ENCODE measurements at places on chromosomes 4 and X.
A peak's percentile ranks its signal among the peaks of the same experiment; 100 is the strongest.

GRCh38 chrX:70479922-70480659 is 35.5 kb downstream of the DLG3 start:
- peaks cover 31% of the 10 kb centered on the region for H3K36me3 ChIP-seq
- H3K4me1 ChIP-seq = peaks cover 84% of the 10 kb centered on the region
- DNase-seq = no peak
- H3K27me3 ChIP-seq = peaks cover 4% of the 10 kb centered on the region

GRCh38 chr4:153084980-153085630 is 119.1 kb upstream of the TRIM2 start:
- no peaks in the 10 kb centered on the region for H3K36me3 ChIP-seq
- DNase-seq = peak; percentile 91
- no peak overlapping the region for H3K4me3 ChIP-seq
- H3K27me3 ChIP-seq = peaks cover 2% of the 10 kb centered on the region

- DNase-seq = no peak
- peaks cover 47% of the 10 kb centered on the region for H3K36me3 ChIP-seq
- no peak overlapping the region for H3K4me3 ChIP-seq
Observed at GRCh38 chrX:49178537-49178936, 6.8 kb downstream of the PLP2 start.

DNA sequence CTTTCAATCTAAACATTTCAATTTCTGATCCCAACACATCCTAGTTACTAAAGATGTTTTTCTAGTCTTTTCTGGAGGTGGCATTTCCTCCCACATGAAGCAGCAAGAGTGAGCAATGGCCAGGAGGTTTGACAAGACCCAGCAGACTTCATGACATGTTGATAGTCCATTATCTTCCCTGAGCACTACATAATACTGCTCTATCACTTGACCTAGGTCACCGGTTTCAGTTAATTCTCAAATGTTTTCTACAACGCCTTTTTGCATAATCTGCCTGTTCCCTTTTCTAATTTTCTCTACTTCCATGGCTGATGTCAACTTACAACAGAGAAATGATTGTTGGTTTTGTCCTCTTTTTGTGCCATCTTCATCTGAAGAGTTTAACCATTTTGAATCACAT is 62.0 kb upstream of the GPRIN3 start:
- peaks cover 5% of the 10 kb centered on the region for H3K27me3 ChIP-seq
- no peak overlapping the region for H3K27ac ChIP-seq
- no peak for DNase-seq
- H3K4me1 ChIP-seq = no peaks in the 10 kb centered on the region

- no peaks in the 10 kb centered on the region for H3K27me3 ChIP-seq
- H3K4me3 ChIP-seq = no peak overlapping the region
- peaks cover 16% of the 10 kb centered on the region for H3K4me1 ChIP-seq
- DNase-seq = no peak
- H3K36me3 ChIP-seq = peaks cover 9% of the 10 kb centered on the region
Observed at GRCh38 chr4:173413036-173413435, 14.1 kb upstream of the SCRG1 start.

- H3K27me3 ChIP-seq = peaks cover 9% of the 10 kb centered on the region
- H3K36me3 ChIP-seq = no peaks in the 10 kb centered on the region
- no peak overlapping the region for H3K27ac ChIP-seq
- peak overlapping the region; percentile 71 for H3K4me3 ChIP-seq
- DNase-seq = peak; percentile 22
Observed at GRCh38 chr4:68375667-68376559, 26.0 kb upstream of the YTHDC1 start.

DNA sequence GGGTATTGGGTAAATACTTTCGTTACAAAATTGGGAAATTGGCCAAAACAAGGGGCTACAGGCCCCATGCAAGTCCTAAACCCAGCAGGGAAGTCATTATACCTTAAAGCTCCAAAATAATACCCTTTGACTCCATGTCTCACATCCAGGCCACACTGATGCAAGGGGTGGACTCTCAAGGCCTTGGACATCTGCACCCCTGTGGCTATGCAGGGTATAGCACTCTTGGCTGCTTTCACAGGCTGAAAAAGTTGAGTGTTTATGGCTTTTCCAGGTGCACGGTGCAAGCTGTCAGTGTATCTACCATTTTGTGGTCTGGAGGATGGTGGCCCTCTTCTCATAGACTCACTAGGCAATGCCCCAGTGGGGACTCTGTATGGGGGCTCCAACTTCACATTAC is 326.5 kb downstream of the TEX13C start:
- no peak overlapping the region for H3K27ac ChIP-seq
- H3K27me3 ChIP-seq = no peaks in the 10 kb centered on the region
- no peaks in the 10 kb centered on the region for H3K4me1 ChIP-seq
- no peak for DNase-seq

DNA sequence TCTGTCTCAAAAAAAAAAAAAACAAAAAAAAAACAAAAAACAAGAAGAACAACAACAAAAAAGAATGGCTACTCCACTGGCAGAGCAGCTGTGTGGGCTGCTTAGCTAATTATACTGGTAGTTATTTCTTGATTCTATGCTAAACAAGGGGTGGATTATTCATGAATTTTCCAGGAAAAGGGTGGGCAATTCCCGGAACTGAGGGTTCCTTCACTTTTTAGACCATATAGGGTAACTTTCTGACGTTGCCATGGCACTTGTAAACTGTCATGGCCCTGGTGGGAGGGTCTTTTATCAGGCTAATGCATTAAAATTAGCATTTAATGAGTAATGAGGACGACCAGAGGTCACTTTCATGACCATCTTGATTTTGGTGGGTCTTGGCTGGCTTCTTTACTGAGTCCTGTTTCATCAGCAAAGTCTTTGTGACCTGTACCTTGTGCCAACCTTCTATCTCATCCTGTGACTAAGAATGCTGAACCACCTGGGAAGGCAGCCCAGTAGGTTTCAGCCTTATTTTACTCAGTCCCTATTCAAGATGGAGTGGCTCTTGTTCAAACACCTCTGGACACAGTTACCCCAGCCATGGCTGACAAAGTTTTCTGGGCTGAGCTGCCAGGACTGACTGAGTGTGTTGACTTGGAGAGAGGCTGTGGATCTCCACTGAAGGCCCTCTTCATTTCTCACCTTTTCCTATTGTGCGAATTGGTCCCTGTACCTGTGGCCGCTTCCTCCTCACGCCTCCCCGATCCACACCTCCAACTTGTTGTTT is 1.3 kb upstream of the OCIAD2 start:
- peaks cover 4% of the 10 kb centered on the region for H3K27me3 ChIP-seq
- peaks cover 17% of the 10 kb centered on the region for H3K36me3 ChIP-seq
- no peak for DNase-seq
- peak overlapping the region; percentile 45 for H3K4me3 ChIP-seq
- no peak overlapping the region for H3K27ac ChIP-seq

- peaks cover 18% of the 10 kb centered on the region for H3K4me1 ChIP-seq
- no peak overlapping the region for H3K27ac ChIP-seq
- no peak overlapping the region for H3K4me3 ChIP-seq
- H3K27me3 ChIP-seq = peaks cover 6% of the 10 kb centered on the region
Observed at GRCh38 chr4:38310446-38311043, 350.3 kb downstream of the PTTG2 start.

- H3K36me3 ChIP-seq = no peaks in the 10 kb centered on the region
- H3K4me3 ChIP-seq = no peak overlapping the region
- DNase-seq = no peak
- no peak overlapping the region for H3K27ac ChIP-seq
Observed at GRCh38 chr4:90815569-90815968, 688.4 kb downstream of the CCSER1 start.

DNA sequence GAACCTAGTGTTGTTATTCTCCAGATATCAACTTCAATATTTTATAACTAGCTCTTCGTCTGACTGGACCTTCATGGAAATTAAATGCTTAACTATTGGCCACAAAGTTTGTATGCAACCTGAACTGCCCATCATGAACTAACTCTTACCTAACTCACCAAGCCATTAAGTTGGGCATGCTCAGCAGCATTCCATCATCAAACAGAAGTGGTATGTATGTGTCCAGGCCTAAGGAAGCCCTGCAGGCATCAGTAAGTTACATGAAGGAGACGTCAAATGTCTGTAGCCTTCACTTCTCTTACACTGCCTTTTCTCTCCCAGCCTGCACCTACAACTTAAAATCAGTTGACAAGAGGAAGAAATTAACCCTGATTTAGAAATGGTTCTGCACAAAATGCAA is 1639.2 kb upstream of the PABPC4L start:
- no peak overlapping the region for H3K4me3 ChIP-seq
- no peak overlapping the region for H3K27ac ChIP-seq
- DNase-seq = no peak
- H3K4me1 ChIP-seq = peaks cover 8% of the 10 kb centered on the region
- H3K27me3 ChIP-seq = peaks cover 4% of the 10 kb centered on the region
- H3K36me3 ChIP-seq = no peaks in the 10 kb centered on the region

- H3K27ac ChIP-seq = no peak within 1 kb of the TSS
- peak within 1 kb of the TSS; percentile 74 for H3K4me3 ChIP-seq
- peaks cover 14% of the 10 kb centered on the region for H3K36me3 ChIP-seq
- DNase-seq = peak; percentile 63
- peaks cover 31% of the 10 kb centered on the region for H3K4me1 ChIP-seq
Observed at GRCh38 chrX:154486396-154487207, at the start of gene UBL4A. Gene UBL4A (minus strand): TSS chrX:154486615. CDS start chrX:154486584, 31 bp downstream.

DNA sequence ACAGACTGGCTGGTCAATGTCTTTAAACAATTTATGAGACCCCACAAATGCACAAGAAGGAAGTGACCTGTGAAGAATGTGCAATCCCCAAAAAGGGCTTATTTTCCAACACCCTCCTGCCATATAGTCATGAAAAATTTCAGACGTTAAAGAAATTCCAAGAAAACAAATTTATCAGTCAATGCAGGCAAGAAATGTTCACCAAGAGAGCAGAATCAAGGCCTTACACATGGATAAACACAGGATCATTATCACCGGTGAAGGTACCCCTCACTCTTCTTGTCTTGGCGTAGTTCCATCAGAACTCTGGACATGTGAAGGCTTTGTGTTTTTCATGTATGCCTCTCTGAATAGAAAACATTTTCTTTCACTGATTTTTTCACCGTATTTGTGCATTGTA is 186.7 kb upstream of the GALNTL6 start:
- peaks cover 4% of the 10 kb centered on the region for H3K27me3 ChIP-seq
- DNase-seq = no peak
- no peaks in the 10 kb centered on the region for H3K36me3 ChIP-seq
- H3K4me3 ChIP-seq = no peak overlapping the region

GRCh38 chrX:54808109-54808604 is 612 bp downstream of the MAGED2 start:
- DNase-seq = peak; percentile 77
- peak overlapping the region; percentile 99 for H3K4me3 ChIP-seq
- H3K27ac ChIP-seq = peak overlapping the region; percentile 100

GRCh38 chrX:117510453-117510852 is 606.2 kb downstream of the KLHL13 start:
- H3K36me3 ChIP-seq = no peaks in the 10 kb centered on the region
- no peak overlapping the region for H3K27ac ChIP-seq
- no peak for DNase-seq
- no peak overlapping the region for H3K4me3 ChIP-seq

GRCh38 chrX:155028877-155029291 is 2.2 kb downstream of the FUNDC2 start:
- H3K27me3 ChIP-seq = no peaks in the 10 kb centered on the region
- peaks cover 19% of the 10 kb centered on the region for H3K36me3 ChIP-seq
- peaks cover 12% of the 10 kb centered on the region for H3K4me1 ChIP-seq
- H3K27ac ChIP-seq = peak overlapping the region; percentile 24
- peak overlapping the region; percentile 88 for H3K4me3 ChIP-seq
- DNase-seq = no peak

DNA sequence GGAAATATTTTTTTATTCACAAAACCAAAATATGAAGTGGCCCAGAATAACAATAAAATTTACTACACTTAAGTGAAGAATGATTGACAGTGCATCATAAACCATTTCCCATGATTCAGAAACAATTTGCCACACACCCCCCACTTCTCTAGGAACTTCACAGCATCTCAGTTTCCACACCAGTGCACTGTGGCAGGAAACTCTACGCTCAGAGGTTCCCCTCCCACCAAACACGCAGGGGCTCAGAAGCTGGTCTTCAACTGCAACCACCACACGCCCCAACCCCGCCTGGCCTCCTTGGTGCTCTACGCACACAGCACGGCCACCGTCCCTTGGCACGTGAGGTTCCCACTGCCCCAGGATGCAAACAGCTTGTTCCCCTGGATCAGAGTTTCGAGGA is 63.7 kb downstream of the ZFYVE28 start:
- no peak overlapping the region for H3K4me3 ChIP-seq
- no peak for DNase-seq
- peaks cover 3% of the 10 kb centered on the region for H3K27me3 ChIP-seq
- H3K36me3 ChIP-seq = no peaks in the 10 kb centered on the region
- H3K27ac ChIP-seq = no peak overlapping the region

DNA sequence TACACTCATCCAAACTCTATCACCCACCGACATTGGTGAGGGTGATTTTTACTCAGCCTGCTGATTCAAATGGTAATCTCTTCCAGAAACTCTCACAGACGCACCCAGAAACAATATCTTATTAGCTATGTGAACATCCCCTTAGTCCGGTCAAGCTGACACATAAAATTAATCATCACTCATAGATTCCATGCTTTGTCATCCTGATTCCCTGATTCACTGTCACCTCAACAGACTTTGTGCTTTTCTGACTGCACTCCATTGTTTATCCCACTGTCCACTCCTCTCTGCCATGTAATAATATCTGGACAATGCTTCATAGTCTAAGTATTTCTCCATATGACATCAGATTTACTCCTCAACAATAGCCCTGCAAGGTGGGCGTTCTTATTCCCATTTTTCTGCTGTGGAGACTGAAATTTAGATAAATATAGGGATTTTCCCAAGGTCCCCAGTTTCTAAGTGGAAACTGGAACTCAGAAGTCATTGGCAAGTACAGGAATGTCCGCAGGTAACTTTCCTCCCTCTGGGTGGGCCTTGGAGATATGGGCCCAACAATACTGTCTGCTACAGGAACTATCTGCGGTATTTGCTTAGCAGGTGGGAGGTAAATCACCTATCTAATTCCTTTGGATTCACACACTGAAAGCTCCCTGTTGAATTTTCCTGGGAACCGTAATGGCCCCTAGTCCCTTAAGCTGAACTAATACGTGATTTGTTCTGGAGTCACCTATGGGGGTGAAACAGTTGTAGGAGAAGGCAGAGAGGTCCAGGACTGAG is 228.6 kb upstream of the BCOR start:
- no peaks in the 10 kb centered on the region for H3K4me1 ChIP-seq
- no peak for DNase-seq
- no peaks in the 10 kb centered on the region for H3K36me3 ChIP-seq
- H3K27ac ChIP-seq = no peak overlapping the region

DNA sequence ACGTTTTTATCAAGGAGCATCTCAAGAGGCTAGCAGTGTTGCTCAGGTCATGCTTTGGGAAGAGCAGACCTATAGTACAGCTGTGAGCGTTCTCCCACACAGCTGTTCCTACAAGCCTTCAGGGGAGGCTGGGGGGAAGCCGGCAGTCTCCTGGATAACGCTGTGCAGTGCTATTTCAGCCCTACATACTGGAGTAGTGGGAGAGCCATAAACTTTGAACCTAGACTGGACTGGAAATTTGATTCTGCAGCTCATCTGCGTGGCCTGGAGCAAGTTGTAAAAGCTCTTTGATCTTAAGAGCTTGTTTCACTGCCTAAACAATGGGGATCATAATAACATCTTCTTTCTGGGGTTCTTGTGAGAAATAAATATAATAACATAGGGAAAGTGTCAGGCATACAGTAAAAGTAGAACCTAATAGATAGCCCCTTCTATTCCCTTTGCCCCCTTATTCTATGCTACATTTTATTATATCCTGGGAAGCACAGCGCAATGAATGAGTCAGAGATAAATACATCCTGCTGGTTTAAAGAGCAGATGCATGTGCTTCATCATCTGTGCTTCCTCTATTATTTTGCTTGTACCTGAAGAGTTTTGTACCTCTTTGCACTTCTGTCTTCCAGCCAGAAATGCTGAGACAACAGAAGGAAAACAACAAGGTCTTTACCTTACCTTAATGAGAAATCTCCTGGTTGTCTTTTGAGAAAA is 14.7 kb upstream of the AMBN start:
- H3K27ac ChIP-seq = peak overlapping the region; percentile 69
- H3K36me3 ChIP-seq = peaks cover 5% of the 10 kb centered on the region
- peaks cover 4% of the 10 kb centered on the region for H3K27me3 ChIP-seq
- H3K4me3 ChIP-seq = no peak overlapping the region
- peak; percentile 15 for DNase-seq

All from nephron progenitor cell (in vitro differentiated cells).